ENCODE measurements at places on chromosomes 6 and 20. TPM values are rescaled to one million over a fixed set of nuclear protein-coding genes. Genes with fewer than 3 reads are reported as not detected.

AHCY gene
- 129 TPM for total RNA-seq

TFAP2A gene
- not detected for total RNA-seq

SLC35D3 gene
- not detected for total RNA-seq

C6orf52 gene
- total RNA-seq: not detected

FBXO5 gene
- total RNA-seq: 4.7 TPM

RGS17 gene
- total RNA-seq: under 0.01 TPM

CDH26 gene
- total RNA-seq: 0.52 TPM

C4A gene
- total RNA-seq: 14.1 TPM

PRR3 gene
- total RNA-seq: 3.7 TPM

NR2E1 gene
- not detected for total RNA-seq

CGAS gene
- total RNA-seq: 7.3 TPM

SRMS gene
- total RNA-seq: not detected

All from skeletal muscle tissue (tissue), 5 donors.